Activated effector memory CD4-positive, alpha-beta T cell treated with anti-CD3 and anti-CD28 coated beads, Interleukin-2, amount 50 U/mL, for 16 hours (primary cell): ENCODE measurements at places on chromosomes 11 and 22.

GRCh38 chr11:66842501-66842895 is 743 bp upstream of the RCE1 start:
- no peak for DNase-seq

GRCh38 chr11:29562183-29562582 is 454.6 kb downstream of the KCNA4 start:
- no peak for DNase-seq

GRCh38 chr11:61777234-61778090 is 14.9 kb downstream of the TMEM258 start:
- DNase-seq: peak; percentile 87

GRCh38 chr22:24803064-24803542 is 2.9 kb upstream of the SGSM1 start:
- peak; percentile 86 for DNase-seq

- no peak for DNase-seq
Measured at GRCh38 chr11:10565493-10565892, 3.0 kb downstream of the LYVE1 start.

- no peak for DNase-seq
Measured at GRCh38 chr22:16601437-16602223, 9.0 kb upstream of the CCT8L2 start.

DNA sequence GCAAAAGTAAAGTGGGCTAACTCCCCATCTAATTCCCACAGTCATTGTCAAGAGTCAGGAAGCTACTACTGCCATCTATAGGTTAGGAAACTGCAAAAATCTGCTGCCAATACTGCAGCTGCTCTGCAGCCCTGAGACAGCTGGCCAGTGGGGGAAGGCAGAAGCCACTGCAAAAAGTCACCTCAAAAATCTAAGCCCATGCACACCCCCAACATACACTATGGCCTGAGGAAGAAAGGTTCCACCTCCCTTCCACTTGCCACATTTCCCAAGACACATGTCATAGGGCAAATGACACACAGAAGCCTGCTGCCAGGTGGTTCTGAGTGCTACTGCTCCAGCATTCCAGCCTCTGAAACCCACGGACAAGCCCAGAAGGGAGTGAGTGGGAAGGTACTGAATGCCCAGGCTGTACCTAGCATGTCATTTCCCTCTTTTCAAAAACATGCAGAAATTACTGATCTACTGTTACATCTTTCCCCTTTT is 36.9 kb downstream of the DGCR2 start:
- no peak for DNase-seq

DNA sequence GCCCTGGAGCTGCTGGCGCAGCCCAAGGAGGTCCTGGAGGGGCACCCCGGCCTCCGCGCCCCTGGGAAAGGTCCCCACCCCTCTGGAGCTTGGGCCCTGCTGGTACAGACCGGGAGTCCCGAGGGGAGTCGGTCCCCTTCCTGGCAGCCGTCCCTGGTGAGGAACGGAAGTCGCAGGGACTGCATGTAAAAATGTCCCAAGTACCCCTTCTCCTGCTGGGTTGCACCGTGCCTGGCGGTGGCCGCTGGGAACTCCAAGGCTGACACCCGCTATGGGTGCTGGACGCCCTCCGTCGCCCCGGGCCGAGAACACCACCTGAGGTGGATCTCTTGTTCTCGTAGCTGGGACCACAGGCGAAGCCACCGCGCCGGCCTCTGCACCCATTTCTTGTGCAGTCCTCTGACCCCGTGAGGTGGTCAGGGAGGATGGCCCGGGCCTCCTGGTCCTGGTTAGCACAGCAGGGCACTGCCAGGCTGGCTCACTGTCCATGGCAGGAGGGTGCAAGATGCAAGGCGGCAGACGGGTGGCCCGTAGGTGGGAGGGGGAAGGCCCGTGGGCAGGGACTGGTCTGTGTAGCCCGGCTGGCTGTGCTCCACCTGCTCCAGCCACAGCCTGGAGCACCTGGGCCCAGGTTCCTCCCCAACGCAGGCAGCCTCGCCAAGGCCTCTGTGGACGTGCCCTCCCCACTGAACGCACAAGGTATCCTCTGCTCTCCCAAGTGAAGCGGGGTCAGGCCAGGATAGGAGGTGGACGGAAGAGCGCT is 165.2 kb downstream of the IGLL1 start:
- DNase-seq: no peak

- no peak for DNase-seq
Measured at GRCh38 chr11:48024635-48025071, 44.3 kb downstream of the PTPRJ start.

- DNase-seq: peak; percentile 94
Measured at GRCh38 chr11:35165423-35166368, 26.7 kb downstream of the CD44 start.

GRCh38 chr11:27626938-27627586 is 73.2 kb downstream of the BDNF start:
- DNase-seq: no peak

- DNase-seq: no peak
Measured at GRCh38 chr11:120338107-120338933, 2.1 kb downstream of the ARHGEF12 start.

DNA sequence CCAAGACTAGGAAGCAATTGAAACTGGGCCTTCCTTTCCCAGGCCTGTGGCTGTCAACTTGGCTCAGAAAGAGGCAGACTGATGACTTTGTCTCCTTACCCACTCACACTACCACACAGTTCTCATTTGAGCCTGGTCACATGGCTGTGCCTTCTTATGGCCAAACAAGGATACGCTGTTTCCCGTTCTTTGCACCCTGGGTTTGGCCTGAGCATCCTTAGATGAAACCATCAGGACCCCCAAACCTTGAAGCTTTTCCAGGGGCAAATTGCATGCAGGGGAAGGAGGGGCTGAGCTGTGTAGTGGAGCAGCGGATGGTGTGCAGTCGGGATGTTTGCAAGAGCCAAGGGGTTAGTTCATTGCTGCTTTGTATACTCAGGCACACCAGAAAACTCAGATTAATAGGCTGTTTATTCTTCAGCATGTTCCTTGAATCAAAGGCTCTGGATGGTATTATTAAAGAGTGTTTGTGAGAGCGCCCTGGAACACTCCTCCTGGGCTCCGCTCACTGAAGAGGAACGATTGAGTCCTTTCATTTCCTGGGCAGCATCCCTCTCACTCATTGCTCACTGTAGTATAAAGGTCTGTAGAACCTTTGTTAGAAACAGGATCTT is 69.8 kb downstream of the ARFGAP2 start:
- no peak for DNase-seq

GRCh38 chr11:20261526-20261925 is 101.3 kb upstream of the DBX1 start:
- DNase-seq: no peak

- DNase-seq: no peak
Measured at GRCh38 chr11:84106541-84106940, 820.4 kb upstream of the CCDC90B start.

DNA sequence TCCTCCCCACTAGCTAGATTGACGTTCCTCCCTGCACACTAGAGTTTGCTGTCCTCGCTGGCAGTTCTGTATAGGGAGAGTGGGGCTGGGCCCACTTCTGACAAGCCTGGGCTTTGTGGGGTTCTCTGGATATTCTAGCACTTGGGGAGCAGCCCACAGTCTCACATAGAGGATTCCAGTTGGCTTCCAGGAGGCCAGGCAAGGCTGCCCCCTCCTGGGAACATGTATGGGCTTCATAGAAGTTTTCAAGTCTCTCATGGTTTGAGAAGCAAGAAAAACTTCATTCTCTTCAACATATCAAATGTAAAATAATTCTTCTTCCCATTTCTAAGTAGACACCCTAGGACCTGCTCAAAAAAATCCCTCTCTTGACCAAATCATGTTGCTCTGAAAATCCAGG is 87.5 kb downstream of the NAV2 start:
- DNase-seq: no peak

GRCh38 chr11:64115531-64116522 is 50.1 kb downstream of the MACROD1 start:
- no peak for DNase-seq

GRCh38 chr11:128310676-128311445 is 276.5 kb downstream of the ETS1 start:
- no peak for DNase-seq

GRCh38 chr11:86900162-86900561 is 55.0 kb downstream of the FZD4 start:
- no peak for DNase-seq

- no peak for DNase-seq
Measured at GRCh38 chr11:26191193-26191592, 140.7 kb upstream of the ANO3 start.

DNA sequence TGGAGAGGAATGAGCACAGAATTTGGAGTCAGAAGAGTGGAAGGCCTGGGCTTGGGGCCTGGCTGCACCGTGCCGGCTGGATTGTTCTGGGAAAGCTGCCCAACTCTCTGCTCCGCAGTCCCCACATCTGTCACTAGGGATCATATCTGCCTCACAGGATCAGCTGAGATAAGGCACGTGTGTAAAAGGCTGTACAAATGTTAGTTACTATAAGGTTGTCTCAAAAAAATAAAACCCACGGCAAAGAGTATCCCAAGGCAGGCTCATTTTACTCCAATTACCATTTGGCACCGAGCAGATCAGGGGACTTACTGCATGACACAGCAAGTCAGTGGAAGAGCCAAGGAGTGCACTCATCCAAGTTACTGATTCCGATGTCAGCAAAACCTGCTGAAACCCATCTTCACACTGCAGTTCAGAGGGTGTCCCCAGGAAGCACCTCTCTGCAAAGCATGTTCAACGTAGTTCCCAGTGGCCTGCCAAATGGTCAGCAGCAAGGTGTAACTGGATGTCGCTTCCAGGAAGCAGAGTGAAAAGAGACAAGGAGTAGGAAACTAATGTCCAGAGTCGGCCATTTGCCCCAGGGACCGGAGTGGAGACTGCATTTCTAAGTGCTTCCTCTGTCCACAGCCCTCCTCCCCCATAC is 18.1 kb upstream of the MRTFA start:
- no peak for DNase-seq

DNA sequence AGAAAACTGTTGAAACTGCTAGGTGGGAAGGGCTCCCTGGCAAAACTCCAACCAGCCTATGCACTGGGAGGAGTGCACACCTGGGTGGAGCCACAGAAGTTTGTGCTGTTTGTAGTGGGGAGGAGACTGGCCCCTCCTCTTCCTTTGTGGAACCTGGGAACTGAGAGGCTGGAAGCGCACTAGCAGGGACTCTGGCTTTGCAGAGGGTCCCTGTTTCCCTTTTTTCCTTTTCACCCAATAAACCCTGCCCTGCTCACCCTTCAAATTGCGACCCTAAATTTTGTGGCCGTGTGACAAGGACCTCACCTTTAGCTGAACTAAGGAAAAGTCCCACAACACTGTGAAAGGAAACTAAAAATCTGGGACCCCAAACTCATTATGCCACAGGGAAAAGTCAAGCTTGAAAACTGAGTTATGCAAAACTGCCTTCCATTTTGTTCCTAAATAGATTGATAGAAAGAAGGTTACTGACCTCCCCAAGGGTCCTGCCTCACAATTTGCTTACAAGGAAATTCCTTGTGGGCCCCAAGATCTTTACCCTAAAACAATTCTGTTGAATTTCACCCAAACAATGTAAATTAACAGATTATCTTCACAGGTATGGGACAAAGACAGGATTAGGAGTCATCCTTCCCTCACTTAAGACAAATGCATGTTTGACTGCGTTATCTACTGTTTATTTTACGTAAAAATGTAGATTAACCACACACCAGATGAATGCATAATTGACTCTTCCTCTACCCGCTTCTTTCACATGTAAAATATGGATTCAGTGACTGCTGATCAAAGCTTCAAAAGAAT is 81.0 kb downstream of the SLC36A4 start:
- no peak for DNase-seq

DNA sequence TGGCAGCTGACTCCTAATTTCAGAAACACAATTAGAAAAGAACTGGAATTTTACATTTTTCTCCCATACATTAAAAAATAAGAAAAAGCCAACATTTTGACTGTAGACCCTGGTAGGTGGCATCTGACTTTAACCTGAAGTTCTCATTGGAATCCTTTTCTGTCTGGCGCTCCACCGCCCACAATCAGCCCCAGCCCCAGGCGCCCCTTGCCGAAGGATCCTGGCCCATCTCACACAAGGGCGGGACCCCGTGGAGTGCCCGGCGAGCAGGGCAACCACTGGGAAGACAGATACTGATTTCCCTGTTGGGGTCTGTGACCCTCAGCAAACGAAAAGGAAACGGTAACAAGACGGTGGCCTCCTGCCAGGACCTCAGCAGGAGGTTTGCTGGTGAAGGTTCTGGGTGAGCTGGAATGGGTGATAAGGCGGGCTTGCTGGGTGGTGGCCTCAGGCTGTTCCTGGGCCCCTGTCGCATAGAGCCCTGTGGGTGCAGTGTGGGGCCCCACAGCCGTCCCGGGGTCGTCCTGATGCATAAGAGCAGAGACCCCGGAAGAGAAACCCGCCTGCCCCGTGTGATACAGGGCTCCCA is 15.7 kb downstream of the TSPO start:
- DNase-seq: no peak

DNA sequence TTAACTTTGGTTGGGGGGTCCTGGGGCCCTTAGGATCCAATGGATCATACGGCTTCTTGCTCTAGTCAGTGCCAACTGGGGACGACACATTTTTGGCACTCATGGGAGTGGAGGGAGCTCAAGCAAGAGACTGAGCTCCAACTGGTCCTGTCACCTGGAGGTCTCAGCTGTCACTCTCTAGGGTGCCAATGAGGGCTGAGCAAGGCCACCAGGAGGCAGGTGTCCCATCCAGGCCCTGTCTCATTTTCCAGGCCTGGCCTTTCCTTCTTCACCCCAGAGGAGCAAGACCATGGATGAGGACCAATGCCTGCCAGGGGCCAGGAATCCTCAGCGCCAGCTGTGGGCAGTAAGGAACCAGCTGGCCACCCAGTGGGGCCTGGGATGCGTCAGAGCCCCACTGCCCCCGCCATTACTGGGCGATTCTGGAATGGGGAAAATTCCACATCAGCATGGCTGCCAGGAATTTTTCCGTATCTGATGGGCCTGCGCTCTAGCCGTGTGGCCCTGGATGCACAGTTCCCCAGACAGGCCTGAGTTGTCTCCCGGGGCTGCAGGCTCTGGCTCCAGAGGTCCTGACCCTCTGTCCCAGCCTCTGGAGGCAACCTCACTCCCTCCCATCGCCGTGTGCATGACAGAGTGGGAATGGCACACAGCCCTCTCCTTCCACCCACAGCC is 669 bp upstream of the GAL3ST1 start:
- DNase-seq: no peak

DNA sequence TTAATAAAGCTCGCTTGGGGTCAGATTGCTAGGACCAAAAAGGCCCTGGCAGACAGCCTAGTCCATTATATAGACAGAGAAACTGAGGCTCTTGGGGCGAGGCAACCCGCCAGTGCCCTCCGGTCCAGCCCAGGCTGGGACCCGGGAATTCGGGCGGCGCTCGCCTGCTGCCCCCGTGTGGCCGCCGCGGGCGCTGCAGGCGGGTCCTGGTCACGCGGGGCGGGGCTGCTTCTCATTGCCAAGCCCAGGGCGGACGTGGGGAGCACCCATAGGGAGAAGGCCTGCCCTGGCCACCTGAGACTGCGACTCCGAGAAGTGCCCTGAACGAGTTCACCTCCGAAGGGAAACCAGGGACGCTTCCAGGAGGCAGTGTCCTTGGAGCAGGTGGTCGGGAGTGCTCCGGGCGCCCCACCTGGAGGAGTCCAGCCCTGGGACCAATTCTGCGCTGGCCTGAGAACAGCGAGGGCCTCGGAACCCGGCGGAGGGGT is 36.0 kb upstream of the CSNK1E start:
- peak; percentile 89 for DNase-seq

- DNase-seq: no peak
Measured at GRCh38 chr11:16805938-16806337, 67.5 kb downstream of the C11orf58 start.

- no peak for DNase-seq
Measured at GRCh38 chr11:2481253-2481652, 36.4 kb downstream of the KCNQ1 start.

GRCh38 chr22:36419177-36419911 is 31.6 kb upstream of the MYH9 start:
- no peak for DNase-seq

- peak; percentile 8 for DNase-seq
Measured at GRCh38 chr11:117423046-117423575, 95.5 kb downstream of the CEP164 start.
